Naive B cell (primary cell): ENCODE measurements at places on chromosomes 3 and 15.

DNA sequence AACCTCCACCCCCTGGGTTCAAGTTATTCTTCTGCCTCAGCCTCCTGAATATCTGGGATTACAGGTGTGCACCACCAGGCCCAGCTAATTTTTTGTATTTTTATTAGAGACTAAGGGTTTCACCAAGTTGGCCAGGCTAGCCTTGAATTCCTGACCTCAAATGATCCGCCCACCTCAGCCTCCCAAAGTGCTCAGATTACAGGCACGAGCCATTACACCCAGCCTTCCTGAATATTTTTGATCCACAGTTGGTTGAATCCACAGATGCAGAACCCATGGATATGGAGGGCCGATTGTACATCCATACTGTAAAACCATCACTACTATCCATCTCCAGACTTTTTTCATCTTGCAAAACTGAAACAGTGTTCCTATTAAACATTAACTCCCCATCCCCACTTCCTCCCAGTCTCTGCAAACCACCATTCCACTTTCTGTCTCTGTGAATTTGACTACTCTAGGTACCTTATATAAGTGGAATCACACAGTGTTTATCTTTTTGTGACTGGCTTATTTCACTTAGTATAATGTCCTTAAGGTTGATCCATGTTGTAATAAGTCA lies 8.2 kb upstream of the TMEM62 start:
- DNase-seq: no peak

DNA sequence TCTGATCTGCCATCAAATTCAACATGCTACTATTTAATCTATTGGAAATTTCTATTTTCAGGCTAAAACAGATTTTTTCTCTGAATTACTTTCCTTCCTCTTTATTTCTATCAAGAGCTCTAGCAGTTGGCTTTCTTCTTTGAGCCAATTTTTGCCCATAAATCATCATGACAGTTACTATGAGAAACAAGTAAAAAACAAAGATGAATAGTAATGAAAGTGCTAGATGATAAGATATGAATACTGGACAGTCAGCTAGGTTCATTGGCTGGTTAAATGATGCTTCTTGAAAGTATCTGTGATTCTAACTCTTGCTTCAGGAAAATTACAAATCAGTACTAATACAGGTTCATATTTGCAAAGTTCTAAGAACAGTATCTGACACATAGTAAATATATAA lies 38.6 kb upstream of the NANOGP8 start:
- DNase-seq: no peak

DNA sequence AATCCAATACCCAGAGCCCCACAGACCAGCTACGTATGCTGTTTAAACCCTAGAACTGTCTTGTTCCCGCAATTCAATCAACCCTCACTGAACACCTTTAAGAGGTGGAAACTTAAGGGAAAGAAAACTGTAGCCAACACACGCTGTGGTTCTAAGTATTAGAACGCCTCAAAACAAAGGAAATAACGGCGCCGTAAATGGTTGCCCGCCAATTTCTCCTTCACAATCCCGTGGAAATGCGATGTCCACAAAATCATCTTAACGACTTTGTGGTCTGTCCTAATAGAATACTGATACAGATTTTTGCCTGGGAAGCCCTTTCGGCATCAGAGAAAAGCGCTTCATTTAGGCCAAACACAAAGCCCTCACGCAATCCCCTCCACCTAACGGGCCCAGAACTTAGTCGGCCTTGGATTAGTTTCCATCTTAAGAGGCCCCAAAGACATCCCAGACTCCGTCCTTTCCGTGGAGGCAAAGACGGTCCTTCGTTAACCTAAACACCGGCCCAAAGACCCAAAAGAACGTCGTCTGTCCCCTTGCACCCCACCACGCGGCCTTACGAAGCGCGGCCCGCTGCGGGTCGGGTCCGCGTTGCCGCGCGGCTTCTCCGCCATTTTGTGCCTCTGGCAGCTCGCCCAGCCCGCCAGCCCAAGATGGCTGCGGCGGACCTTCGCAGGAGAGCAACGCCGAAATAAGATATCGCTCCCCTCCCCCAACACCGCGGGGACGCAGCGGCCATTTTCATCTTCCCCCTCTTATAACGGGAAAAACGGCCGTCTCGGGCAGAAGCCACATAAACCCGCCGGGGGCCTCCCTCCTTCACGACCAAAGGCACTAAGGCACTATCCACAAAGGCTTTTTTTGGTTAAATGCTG lies 763 bp downstream of the TRA2B start:
- peak; percentile 86 for DNase-seq

DNA sequence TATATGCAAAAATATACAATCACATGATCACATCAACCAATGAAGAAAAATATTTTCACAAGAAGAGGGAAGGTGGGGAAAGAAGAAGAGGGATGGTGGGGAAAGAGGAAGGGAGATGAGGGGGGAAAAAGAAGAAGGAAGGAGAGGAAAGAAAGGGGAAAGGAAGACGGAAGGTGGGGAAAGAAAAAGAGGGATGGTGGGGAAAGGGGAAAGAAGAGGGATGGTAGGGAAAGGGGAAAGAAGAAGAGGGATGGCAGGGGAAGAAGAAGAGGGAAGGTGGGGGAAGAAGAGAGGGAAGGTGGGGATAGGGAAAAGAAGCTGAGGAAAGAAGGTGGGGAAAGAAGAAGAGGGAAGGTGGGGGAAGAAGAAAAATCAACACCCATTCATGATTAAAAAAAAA lies 3.2 kb upstream of the GOLGB1 start:
- no peak for DNase-seq

- no peak for DNase-seq
Measured at GRCh38 chr3:23706111-23706510, 99.6 kb upstream of the UBE2E1 start.

- no peak for DNase-seq
Measured at GRCh38 chr3:126152901-126153694, 27.3 kb downstream of the ALDH1L1 start.

GRCh38 chr3:141401573-141402475 lies 33.5 kb downstream of the ZBTB38 start:
- peak; percentile 62 for DNase-seq

GRCh38 chr3:124283652-124284023 lies 291.7 kb upstream of the ROPN1 start:
- no peak for DNase-seq

DNA sequence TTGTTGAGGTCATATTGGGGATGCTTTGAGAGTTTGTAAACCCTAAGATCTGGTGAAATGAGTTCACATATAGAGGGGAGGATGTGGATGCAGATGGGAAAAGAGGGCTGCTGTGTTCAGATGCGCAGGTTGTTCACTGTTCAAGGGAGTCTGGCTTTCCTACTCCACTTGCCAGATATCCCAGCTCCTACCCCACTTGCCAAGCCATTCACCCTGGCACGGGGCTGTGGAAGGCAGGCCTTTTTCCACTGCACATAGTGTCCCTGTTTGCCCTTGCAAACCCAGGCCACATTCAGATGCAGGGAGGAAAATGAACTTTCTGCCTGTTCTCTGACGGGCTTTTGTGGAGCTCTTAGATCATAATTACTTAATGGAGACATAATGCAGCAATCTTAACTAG lies 29.0 kb downstream of the CRABP1 start:
- no peak for DNase-seq

DNA sequence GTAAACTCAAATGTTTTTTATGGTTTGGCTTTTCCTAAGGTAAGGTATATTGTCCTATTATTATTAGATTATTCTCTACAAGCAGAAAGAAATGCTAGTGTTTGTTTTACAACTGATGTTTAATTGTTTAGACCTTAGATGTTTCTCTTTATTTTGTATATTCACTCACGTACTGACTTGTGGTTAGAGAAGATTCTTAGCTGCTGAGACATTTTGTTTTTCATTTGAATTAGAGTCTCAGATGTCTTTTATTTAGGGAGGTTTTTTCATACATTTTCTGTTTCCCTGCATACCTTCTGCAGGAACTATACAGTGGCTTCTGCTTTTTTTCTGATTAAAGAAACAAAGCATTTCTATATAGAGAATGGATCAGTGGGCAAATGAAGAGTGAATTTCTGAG lies 110.9 kb downstream of the MYRIP start:
- no peak for DNase-seq

- DNase-seq: no peak
Measured at GRCh38 chr3:183579967-183580900, 24.7 kb upstream of the KLHL6 start.

DNA sequence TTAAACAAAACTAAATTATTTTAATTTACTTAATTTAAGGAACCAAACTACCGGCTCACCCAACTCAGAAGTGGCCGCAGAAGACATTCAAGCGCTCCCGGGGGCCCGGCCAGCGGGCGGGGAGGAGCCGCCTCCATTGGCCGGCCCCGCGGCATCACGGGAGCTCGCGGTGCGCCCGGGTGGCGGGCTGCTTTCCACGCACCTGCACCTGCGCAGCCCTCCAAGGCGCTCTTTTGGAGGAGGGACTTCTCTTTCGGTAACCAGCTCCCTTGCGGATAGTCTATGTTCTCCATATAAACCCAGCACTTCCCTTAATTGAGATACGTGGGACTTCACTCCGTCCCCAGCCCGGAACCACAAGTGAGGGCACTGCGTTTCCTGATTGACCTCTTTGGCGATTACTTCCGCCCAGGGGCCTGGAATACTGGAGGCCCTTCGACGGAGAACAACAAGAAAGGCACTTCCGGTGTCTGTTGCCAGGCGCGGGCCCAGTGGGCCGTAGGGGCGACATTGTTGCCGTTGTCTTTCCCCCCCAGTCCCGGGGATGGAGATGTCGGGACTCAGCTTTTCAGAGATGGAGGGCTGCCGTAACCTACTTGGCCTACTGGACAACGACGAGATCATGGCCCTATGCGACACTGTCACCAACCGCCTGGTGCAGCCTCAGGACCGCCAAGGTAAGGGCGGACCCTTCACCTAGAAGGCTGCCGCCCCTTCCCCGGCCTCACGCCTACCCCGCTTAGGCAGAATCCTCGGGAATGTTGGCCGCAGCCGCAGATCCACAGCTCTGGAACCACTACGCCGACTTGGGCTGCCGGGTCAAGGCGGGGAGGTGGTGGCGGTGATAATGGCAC lies at the start of gene C3orf38:
C3orf38 (plus strand) TSS at position 451 of the 854 bp plus-strand sequence; CDS start at position 545, 94 bp downstream.
- DNase-seq: peak; percentile 86

GRCh38 chr15:41678742-41679141 lies 18.5 kb downstream of the MGA start:
- no peak for DNase-seq

- DNase-seq: no peak
Measured at GRCh38 chr15:57373882-57374276, 2.4 kb upstream of the CGNL1 start.

DNA sequence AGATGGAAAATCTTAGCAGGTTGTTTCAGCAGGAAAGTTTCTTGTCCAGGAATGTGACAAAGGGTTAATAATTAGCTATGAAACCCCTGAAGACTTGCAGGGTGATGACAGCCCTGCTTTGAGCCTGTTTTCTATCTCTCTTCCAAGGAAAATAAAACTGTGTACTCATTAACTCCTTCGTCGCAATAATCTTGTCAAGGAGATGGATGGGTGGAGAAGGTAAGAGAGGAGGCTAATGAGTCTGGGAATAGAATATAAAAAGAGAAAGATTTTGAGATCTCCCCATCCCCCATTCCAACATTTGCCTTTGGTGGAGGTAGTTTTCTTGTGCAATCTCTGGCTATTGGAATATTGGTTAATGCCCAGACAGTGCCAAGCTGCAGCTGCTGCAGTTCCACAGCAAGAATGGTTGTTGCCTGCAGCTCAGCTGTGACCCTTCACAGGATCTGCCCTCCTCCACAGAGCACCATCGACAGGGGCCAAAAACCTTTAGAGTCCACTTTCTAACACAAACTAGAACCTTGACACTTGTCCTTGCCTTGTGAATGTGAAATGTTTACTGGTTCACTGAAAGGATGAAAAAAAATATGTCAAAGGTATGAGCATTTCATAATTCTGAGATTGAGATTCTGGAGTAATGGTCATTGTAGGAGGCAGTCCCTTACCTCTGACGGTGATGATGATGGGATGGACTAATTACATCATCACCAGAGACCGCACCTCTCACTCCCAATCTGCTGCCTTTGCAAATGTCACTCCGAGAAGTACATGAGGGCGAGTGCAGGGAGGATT lies 4.2 kb upstream of the LRIG1 start:
- DNase-seq: no peak

DNA sequence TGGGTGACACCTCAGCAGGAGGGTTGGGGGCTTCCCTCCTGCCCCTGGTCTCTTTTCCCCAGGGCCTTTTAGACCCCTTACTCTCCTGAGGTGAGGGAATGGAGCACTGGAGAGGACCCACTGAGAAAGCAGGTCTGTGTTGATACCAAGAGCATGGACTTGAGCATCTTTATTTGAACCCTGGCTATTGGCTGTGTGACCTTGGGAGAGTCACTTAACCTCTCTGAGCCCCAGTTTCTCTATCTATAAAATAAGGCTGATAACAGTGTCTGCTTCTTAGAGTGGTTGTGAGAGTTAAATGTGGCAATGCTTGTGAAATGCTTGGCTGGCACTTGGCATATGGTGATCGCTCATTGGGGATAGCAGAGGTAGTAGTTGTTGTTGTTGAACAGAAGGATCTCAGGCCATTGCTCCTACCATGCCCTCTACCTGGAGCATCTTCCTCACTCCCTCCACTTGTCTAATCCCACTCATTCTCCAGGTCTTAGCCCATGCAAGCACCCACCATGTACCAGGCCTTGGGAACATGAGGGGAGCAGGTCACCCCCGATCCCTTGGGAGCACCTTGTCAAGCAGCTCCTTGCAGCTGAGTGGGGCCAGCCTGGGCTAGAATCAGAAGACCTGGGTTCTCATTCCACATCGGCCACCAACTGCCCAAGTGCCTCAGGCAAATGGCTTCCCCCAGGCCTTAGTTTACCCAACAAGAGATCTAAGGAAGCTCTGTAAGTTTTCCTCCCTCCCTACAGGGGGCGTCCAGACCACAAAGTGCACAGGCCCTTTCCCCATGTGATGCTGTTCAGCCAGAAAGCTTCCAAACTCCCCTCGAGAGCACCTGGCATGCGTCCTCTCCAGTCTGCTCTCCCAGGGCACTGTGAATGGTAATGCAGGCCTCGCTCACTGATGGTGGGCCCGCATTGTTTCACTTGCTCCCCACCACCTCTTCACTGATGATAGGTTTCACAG lies 96.7 kb downstream of the LSM3 start:
- no peak for DNase-seq

DNA sequence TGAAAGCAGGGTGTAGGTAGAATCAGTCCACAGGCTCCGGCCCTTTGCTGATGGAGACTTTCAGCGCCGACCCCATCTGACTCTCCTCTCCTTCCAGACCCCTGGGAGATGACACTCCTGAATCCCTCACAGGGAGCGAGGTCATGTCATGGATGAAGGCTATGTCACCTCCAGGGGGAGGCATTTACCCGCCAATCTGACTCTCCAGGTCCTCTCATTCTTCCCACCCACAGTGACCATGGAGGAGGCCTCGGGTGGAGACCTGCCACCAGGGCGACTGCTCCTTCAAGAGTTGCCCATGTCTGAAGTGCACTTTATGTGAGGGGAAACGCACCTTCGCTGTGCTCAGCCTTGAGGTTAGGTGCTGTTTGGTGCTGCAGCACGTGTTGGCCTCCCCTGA lies 112.7 kb downstream of the KLF13 start:
- DNase-seq: no peak
